ENCODE measurements at places on chromosomes 5 and 9. TPM values are rescaled to one million over a fixed set of nuclear protein-coding genes. Genes with fewer than 3 reads are reported as not detected.

GRCh38 chr5:35430381-35431162 is 187.1 kb upstream of the SPEF2 start:
- no peak for DNase-seq

Gene QRFP
- not detected for total RNA-seq

DNA sequence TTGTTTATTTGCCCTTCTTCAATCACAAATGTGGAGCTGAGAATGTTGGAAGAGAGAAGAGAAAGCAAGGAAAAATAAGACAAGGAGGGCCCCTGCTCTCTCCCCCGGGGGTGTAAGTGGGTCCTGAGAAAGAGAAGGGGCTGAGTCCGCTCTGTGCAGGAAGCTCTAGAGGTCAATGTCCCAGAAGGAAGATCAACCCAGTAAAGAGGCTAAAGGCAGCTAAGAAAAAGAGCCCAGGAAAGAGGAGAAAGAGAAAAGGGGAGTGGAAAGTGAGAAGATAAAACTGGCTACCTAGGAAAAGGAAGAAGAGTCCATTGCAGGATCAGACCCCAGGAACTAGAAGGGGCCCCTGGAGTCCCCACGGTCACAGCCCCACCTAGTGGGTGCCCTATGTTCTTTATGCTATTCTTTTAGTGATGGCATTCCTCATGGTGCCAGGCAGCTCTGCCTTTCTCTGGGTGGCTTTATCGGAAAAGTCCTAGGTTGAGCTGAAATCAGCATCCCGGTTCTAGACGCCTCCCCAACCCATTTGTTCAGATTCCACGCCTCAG is 583.4 kb downstream of the ACTL7B start:
- DNase-seq: peak; percentile 17

- no peak for DNase-seq
Observed at GRCh38 chr9:137621131-137621757, 2.4 kb downstream of the EHMT1 start.

Gene SPAG8
- 2.6 TPM for total RNA-seq

- DNase-seq: no peak
Observed at GRCh38 chr5:77936365-77936693, 160.2 kb upstream of the TBCA start.

Measured in tibial nerve (tissue), 4 donors.